ENCODE measurements at places on chromosomes 12 and 14.

- no peak for DNase-seq
Measured at GRCh38 chr12:16828891-16829290, 222.9 kb upstream of the LMO3 start.

DNA sequence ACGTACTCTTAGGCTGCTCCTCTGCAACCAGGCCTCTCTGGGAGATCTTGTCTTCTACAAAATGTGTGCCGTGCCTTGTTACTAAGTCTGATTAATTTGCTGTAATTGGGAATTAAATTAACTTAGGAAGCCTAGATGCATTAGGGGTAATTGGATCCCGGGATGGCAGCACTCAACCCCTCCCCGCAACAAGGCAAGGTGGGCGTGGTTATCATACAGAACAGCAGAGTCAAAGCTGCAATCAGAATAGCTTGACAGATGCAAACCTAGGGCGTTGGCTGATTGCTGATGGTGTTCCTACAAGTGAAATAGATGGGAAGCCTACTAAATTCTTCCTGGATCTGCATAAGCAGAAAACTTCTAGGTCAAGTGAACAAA is 34.5 kb upstream of the NFYB start:
- DNase-seq = no peak

DNA sequence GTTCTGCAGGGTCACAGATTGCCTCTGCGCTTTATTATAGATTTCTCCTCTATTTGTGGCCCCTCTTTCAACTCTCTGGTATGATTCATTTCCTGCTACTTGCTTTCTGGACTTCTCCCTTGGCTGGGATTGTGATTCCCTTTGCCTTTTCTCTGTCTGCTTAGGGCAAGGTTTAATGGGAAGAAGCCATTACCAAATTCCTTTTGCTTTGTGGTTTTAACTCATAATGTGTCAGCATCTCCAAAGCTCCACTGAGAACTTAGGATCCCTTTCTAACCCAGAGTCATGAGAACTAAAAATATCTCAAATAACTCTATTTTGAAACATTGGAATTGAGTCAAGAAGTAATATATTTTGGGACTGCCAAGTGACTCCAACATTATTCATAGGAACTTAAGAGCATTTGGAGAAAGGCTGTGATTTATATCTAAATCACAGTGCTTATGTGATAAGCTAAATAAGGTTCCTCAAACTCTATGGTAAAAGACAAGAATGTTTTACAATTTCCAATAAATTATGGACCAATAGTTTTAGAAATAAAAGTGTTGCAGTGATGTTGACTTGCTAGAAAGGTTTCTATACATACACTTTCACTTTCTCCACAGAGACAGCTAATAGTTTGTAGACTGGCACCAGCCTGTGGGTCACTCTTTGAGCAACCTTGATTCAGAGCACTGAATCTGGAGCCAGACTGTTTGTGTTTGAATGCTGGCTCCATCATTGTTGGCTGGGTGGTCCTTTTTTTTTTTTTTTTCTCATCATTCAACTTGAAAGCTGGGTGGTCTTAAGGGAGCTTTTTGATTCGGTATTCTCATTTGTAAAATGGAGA is 93.9 kb downstream of the DACT1 start:
- DNase-seq = no peak

- no peak for DNase-seq
Measured at GRCh38 chr12:12665194-12665593, 30.8 kb downstream of the GPR19 start.

GRCh38 chr14:77377502-77377844 is 294 bp downstream of the SAMD15 start:
- DNase-seq = no peak

- no peak for DNase-seq
Measured at GRCh38 chr12:55008944-55009585, 10.7 kb upstream of the NEUROD4 start.

DNA sequence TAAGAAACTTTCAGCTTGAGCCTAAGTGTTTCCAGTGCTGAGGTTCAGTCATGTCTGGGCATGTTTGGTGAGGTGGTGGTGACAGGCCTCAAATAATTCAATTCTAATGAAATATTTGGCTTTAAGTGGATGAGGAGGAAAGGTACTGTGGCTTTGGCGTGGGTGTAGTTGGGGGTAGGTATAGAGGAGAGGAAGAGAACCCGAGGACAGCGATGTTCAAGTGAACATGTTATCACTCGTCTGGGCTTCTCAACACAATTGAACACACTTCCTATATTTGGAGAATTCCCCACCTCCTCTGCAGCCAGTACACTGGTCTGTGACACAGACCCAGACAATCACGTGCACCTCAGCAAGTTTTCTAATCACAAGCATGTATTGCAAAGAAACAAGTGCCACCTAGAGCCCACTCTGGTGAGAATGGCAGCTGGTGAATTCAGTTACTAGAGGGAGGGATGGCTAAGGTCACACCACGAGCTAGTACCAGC is 53.0 kb downstream of the IFNG-AS1 start:
- DNase-seq = no peak

GRCh38 chr14:100201701-100202100 is 37.2 kb upstream of the YY1 start:
- DNase-seq = no peak

- no peak for DNase-seq
Measured at GRCh38 chr14:81313200-81313599, 86.9 kb downstream of the STON2 start.

DNA sequence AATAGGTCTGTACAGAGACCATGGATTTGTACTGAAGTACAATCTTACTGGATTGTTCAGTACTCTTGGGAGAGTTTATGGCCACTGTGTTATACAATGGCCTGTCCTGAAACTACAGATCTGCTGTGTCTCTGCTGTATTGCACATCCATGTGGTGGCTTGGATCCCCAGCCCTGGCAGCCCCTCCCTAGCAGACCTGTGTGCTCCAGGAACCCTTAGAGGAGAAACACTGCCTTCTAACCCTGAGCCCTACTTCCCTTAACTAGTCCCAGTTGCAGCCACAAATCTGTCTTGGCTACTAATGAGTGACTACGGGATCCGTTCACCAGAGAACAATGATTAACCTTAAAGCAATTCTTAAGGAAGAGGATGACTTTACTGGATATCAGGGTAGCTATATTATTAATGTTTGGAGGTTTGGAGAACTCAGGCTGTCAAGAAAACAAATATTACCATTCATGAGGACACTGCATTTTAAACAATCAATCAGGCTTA is 27.7 kb downstream of the RNF34 start:
- DNase-seq = no peak

- DNase-seq = no peak
Measured at GRCh38 chr14:56888274-56888673, 78.0 kb upstream of the OTX2 start.

- no peak for DNase-seq
Measured at GRCh38 chr12:61536117-61536516, 724.1 kb upstream of the USP15 start.

- DNase-seq = no peak
Measured at GRCh38 chr14:23414254-23414653, 6.2 kb upstream of the MYH6 start.

DNA sequence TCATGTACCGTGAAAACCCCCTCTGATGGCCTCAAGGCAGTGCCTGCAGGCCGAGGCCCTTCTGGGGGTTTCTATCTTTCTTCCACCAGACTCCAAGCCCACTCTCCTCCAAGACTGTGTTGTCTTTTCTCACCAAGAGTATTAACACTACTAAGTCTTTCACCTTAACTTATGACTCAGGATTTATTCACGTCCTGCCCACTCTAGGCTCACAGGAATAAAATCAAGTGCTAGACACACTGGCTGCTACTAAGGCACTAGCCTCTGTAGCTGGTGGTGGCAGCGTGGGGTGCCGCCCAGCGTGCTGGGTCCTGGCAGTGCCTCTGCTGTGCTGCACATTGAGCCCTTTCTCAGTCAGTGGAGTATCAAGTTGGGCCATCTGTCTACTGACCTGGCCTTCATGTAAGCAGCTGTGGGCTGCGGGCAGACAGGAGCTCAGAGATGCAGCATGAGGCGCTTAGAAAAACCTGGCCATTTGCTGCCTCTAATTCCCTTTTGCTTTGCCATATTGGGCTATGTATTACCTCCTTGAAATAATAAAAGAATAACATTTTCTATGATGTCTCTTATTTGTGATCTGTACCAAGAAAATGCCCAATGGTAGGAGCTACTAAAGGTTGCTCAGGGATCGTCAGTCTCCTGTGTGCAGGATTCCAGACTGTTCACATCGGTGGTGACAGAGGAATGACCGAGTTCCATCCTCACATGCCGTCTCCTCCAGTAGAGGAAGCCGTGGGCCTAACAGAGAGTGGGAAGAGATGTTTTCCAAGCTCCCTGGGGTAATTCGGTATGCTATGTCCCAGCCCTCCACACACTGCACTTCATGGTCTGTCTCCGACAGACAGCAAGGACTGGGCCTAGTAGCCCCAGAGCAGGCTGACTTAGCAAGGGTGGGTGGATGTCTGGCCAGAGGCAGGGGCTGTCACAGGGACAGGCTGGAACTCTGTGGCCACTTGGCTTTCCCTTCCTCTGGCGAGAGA is 39.9 kb downstream of the MAX start:
- no peak for DNase-seq

DNA sequence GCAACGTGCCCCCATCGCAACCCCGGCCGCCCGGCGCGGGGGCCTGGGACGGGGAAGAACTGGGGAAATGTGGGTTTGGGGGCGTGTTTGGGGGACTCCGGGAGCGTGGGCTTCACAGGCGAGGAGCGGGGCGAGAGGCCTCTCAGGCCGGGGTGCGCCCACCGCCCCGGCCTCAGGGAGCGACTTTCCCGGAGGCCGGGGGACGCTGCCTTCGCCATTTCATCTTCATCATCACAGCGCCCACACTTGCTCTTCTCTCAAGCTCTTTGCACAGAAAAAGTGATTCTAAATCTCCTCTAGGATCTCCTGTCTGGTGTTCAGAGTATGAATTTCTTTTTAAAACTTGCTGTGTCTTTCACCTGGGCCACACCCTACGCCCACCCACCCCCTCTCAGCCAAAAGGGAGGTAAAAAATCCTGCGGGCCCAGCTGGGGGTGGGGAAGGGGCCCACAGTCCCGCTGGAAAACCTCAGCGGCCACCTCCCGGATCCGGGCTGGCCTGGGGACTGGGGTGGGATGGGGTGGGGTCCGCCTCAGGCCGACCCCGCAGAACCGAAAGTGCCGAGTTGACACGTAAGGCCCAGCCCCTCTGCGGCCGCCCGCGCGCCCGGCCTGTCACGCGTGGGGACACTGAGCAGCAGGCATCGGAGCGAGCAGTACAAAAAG is 7.4 kb downstream of the CDKN1B start:
- no peak for DNase-seq

GRCh38 chr14:32552766-32553165 is 223.7 kb downstream of the AKAP6 start:
- no peak for DNase-seq

DNA sequence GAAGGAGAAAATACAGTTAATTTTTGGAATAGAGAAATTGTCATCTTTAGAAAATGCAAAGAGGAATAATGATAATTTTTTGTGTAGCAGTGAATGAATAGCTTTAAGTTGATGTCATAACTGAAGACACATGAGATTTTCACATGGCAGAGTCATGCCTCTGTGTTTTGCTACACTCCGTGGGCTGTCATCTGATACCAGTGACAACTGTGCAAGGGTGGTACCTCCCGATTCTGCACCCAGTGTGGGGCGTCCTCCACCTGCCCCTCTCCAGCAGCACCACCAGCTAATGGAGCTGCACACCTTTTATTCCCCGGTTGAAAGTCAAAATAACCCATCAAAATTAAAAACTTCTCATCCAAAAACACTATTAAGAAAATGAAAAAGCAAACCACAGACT is 47.2 kb downstream of the ANKRD9 start:
- no peak for DNase-seq

GRCh38 chr12:65858831-65859230 is 34.5 kb downstream of the HMGA2 start:
- DNase-seq = no peak

GRCh38 chr12:21823581-21823980 is 49.1 kb upstream of the KCNJ8 start:
- DNase-seq = no peak

GRCh38 chr14:77580964-77581505 is 35.4 kb downstream of the SPTLC2 start:
- no peak for DNase-seq

- DNase-seq = no peak
Measured at GRCh38 chr12:87861791-87862190, 167.4 kb downstream of the C12orf50 start.

GRCh38 chr12:34599530-34600513 is 577.5 kb downstream of the ALG10 start:
- no peak for DNase-seq

GRCh38 chr14:81384900-81385299 is 15.2 kb downstream of the STON2 start:
- no peak for DNase-seq

DNA sequence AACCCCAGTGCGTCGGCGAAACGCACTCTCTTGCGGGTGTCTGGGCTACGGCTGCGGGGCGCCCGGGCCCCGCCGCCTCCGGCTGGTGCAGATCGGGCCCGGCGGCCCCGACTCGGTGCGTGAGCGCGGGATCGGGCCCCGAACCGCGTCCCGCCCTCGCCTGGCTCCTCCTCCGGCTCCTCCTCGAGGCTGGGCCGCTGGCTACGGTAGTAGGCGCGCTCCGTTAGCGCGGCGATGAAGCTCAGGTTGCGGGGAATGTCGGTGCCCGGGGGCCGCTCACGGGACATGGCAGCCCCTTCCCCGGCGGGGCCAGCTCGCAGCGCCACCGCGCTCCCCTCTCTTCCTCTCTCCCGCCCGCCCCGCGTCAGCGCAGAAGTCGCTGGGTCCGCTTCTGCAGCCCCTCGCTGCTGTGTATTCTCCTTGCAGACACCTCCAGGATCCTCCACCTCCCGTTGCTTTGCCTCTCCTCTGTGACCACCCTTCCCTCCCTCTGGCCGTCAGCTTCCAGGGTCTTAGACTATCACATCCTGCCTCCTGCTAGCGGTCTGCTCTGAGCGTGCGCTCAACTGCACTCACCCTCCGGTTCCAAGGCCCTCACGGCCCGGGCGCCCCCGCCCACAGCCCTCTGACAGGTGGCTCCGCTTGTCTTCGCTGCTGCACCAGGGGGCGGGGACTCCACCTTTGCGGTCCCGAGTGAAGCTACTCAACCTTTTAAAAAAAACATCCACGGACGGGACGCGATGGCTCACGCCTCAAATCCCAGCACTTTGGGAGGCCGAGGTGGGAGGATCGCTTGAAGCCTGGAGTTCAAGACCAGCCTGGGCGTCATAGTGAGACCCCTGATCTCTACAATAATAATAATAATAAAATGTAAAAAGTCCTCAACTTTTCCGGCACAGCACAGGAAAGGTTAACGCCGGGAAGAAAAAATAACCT is at the start of gene PPP1R3E:
TSS of gene PPP1R3E (minus strand) at position 570 of the 936 bp plus-strand sequence. CDS start at position 287, 283 bp downstream.
- DNase-seq = no peak

- no peak for DNase-seq
Measured at GRCh38 chr12:34597548-34598351, 575.5 kb downstream of the ALG10 start.
